H9 (cell line): ENCODE measurements at places on chromosomes 11 and 22.
A peak's percentile ranks its signal among the peaks of the same experiment; 100 is the strongest.

DNA sequence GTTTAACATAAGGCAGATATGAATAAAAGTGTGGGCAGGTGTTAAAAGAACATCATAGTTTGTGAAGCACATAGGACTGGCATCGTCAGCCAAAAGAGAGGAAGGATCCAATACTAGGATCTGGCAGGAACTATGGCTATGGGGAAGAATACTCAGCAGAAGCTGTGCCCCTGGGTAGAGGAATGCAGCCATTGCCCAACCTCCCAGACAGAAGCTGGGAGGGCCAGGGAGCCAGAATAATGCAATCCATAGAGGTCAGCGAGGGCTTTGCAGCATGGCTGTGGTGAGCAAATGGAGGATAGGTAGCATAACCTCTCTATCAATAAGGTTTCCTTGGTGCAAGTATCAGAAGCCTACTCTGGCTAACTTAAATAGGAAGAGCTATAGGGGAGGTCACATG is 11.7 kb upstream of the CSTF3 start:
- no peak for DNase-seq

- DNase-seq, result peak; percentile 79
These were observed 14.9 kb upstream of the CCDC73 start for GRCh38 chr11:32809313-32809712.

DNA sequence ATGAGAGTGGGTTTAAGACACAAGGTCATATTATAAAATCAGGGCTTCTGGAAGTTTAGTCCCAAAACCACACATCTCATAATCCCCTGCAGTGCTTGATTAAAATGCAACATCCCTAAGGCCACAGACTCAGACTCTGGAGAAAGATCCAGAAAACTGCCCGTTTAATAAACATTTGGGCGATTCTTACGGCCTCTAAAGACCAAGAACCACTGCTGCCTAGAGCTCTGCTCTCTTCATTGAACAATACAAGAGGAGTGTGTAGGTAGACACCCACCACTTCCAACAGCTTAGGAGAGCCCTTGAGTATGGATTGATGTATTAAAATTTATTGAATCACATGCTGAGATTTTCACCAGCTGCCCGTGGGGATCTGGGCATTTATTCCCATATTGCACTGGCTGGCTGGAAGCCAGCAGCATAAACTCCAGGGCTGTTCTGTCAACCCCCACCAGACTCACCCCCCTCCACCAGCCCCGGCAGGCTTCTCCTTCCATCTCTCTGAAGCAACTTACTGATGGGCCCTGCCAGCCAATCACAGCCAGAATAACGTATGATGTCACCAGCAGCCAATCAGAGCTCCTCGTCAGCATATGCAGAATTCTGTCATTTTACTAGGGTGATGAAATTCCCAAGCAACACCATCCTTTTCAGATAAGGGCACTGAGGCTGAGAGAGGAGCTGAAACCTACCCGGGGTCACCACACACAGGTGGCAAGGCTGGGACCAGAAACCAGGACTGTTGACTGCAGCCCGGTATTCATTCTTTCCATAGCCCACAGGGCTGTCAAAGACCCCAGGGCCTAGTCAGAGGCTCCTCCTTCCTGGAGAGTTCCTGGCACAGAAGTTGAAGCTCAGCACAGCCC is 749 bp upstream of the BEST1 start:
- peak; percentile 81 for DNase-seq

DNA sequence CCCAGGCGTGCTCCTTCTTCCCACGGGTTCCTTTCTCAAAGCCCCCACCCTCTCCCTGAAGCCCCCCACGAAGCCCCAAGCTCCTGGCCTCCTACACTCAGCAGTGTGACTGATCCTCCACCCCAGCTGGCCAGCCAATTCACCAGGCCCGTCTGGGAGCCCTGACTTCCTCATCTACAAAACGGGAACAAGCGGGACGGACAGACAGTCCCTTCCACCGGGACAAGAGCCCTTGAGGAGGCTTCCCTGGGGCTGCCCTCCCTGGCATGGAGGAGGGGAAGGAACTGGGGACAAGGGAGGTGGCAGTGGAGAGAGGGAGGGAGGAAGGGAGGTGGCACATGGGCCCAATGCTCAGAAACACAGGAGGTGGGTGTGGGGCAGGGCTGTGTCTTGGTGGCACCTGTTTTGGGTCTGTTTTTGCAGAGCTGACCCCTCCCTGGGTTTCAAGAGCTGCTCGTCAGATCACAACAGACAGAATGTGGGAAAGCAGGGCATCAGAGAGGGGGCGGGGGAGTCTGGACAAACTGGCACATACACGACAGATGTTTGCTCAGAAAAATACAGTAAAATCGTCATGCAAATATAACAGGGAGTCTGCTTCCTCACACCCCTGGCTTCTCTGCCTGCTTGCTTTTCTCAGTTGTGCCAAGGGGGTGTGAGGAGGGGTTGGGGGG is 56.8 kb downstream of the ELFN2 start:
- no peak for DNase-seq

- no peak for DNase-seq
These were observed 252.3 kb downstream of the TBC1D22A start for GRCh38 chr22:47014636-47015345.

DNA sequence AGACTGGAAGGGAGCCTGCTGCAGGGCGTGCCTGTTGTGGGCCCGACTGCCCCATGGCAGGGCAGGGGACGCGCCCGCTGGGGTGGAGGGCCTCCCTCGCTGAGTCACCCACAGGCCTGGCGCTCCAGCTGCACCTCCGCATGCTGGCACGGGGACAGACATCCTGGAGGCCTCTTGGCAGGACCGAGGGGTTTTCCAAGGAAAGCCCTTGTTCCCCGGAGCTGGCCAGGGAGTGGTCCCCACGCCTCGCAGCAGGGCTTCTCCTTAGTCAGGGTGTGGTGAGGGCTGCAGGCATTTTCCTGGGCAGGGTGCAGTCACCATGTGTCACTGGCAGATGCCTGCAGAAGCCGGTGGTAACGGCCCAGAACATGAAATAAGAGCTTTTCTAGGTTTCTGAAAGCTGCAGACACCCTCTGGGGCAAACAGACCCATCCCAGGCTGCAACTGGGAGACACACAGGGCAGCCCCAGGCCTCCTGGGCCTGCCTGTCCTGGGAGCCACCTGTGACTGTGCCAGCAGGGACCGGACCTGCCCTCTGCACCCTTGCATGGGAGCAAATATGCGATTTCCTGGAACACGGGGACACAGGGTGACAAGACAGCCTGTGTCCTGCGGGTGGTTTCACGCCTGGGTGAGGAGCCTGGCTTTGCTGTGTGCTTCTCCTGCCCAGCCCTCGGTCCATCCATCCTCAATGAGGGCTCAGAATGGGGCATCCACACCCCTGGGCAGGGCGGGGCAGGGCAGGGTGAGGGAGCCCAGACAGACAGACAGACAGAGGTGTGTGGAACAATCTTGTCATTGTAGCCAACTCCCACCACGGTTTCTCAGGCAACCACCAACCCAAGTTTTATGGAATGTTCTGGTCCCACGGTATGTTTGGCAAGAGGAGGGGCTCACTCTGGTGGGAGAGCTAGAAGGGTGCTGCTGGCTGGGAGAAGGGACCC is 43.2 kb upstream of the FADD start:
- DNase-seq, result no peak

GRCh38 chr11:72760539-72761405 is 8.6 kb upstream of the ARAP1 start:
- no peak for DNase-seq

DNA sequence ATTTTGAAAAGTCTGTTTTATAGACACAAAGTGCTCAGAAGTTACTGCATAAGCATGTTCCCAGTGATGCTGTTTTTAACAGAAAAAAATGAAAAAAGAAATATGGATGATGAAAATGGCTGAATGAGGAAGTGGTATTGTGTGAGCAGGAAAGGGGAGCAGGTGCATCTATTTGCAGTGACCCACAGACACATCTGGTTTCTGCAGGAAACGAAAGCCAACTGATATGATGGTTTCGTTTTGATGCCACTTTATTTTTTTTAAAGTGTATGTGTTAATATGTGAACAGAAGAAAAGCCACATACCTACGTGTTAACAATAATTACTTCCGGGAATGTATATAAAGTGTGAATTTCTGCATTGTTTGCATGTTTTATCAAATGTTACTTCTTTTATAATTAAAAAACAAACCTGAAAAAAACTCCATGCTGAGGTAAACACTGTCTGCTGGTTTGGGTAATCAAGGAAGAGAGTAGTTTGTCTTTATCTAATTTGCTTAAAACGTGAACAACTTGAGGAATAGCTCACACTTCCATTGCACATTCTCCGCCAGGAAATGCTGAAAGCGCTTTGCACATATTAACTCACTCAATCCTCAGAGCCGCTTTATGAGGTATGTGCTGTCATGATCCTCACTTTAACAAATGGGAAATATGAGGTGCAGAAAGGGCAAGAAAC is 1335.9 kb downstream of the TBC1D22A start:
- no peak for DNase-seq

- no peak for DNase-seq
These were observed 91.9 kb upstream of the PRR5 start for GRCh38 chr22:44610071-44610470.
